Anterior cingulate cortex (tissue), 58 donors: ENCODE measurements at places on chromosomes 3 and 15.

GRCh38 chr3:34020726-34021680 lies 222.6 kb downstream of the PDCD6IP start:
- DNase-seq: no peak

DNA sequence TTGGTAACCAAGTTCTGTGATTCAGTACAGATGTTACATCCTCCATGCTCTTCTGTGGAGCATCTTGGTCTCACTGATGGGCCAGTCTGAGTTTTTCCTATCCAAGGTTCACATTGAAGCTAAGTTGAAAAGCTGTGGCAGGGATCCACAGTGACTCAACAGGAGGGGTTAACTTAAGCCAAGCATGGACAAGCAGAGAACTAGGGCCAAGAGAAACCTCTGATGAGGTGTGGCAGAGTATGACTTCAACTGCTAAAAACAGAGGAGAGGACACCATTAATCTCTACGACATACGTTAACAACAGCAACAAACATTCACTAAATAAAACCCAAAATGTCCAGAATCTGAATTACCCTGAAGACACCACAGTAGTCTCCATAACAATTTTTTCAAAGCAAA lies 268.1 kb upstream of the UBE2E2 start:
- DNase-seq: no peak

DNA sequence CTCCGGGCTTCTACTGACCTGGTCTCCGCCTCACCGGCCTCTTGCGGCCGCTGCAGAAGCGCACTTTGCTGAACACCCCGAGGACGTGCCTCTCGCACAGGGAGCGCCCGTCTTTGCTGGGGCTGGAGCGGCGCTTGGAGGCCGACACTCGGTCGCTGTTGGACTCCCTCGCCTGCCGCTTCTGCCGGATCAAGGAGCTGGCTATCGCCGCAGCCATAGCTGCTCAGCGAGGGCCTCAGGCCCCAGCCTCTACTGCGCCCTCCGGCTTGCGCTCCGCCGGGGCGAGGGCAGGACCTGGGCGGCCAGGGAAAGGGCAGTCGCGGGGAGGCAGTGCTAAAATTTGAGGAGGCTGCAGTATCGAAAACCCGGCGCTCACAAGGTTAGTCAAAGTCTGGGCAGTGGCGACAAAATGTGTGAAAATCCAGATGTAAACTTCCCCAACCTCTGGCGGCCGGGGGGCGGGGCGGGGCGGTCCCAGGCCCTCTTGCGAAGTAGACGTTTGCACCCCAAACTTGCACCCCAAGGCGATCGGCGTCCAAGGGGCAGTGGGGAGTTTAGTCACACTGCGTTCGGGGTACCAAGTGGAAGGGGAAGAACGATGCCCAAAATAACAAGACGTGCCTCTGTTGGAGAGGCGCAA lies 319.2 kb downstream of the FGF12 start:
- peak; percentile 34 for DNase-seq

DNA sequence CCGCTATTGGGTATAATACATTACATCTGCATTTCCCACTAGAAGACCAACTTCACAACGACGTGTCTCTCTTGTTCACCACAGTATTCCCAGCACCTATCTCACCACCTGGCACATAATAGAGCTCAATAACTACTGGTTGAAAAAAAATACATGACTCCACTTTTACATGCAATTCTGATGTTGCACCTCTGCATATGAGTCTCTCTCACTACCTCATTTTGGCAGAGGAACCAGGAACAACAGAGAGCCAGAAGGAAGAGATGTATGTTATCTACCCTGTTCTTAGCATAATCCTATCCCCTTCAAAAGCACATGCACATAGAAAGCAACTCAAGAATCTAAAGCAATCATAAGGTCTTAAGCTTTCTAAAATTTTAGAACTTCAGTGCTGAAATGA lies 61.6 kb downstream of the SHQ1 start:
- no peak for DNase-seq

DNA sequence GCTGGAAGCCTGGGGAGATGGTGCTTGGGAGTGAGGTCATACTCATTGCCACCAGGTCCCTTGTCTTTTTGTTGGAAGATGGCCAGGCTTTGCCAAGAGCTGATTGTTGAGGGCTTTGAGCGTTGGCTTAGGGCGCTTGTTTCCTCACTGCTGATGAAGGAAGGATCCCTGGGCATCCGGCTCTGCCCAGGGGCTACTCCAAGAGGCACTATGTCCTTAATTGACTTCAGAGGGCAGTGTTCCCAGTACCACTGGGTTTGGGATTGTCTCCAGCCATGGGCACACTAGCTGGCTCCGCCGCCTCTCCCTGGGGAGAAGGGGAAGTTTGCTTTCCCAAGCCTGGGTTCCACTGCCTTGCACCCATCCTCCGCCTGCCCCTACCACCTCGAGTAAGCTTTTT lies 57.2 kb upstream of the RGMA start:
- DNase-seq: no peak

GRCh38 chr3:131033480-131034080 lies 6.9 kb downstream of the NEK11 start:
- DNase-seq: no peak

DNA sequence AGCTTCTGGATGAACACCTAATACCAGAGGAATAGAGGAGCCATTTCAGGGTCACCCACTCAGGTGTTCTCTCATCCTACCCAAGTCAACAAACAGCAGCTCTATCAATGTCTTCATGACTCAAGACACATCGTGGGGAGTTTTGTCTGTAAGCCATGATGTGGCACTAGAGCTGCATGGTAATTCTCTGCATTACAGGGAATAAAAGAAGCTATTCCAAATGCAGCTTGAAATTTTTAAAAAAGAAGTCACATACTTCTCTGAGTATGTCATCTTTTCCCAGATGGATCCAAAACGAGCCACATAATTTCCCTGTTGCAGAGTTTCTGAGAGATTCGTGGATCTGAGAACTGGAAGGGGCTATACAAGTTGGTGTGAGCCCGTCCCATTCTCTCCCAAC lies 6.1 kb upstream of the THSD4 start:
- DNase-seq: no peak

- DNase-seq: no peak
Observed at GRCh38 chr3:114122027-114122709, 56.7 kb downstream of the DRD3 start.

DNA sequence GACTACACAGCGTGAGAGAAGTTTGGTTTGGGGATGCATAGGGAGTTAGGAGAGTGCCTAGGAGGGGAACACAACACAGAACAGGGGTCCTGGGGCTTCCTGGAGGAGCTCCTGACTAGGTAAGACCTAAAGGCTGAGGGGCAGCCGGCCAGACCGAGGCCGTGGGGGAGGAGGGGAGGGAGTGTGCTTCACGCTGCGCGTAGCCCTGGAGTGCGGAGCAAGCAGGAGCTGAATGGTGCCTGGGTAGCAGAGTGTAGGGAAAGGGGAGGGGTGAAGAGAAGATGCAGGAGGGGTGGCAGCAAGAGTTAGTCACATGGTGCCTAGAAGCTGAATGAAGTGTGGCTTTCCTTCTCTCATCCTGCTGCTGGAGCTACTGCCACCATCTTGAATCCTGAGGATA lies 32.4 kb upstream of the HHATL start:
- no peak for DNase-seq

DNA sequence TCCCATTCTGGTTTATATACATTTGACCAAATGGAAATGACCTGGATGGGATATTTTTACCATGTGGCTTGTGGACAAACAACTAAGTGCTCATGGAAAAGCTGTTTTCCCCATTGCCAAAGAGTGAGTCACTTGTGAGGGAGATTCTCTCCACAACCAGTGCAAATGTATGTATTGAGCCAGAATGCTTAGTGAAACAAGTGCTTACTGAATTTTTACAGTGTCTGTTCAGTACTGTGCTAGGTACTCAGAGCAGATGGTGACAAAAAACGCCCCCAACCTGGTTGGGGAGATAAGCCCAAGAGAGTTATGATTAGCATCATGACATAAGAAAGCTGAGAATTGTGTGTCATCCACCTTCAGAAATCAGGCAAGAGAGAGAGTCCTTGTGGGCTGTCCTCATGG lies 2.3 kb downstream of the CHP1 start:
- peak; percentile 33 for DNase-seq

GRCh38 chr3:8663177-8664061 lies 18.8 kb upstream of the SSUH2 start:
- peak; percentile 2 for DNase-seq

GRCh38 chr3:140545756-140546155 lies 132.1 kb upstream of the TRIM42 start:
- no peak for DNase-seq

DNA sequence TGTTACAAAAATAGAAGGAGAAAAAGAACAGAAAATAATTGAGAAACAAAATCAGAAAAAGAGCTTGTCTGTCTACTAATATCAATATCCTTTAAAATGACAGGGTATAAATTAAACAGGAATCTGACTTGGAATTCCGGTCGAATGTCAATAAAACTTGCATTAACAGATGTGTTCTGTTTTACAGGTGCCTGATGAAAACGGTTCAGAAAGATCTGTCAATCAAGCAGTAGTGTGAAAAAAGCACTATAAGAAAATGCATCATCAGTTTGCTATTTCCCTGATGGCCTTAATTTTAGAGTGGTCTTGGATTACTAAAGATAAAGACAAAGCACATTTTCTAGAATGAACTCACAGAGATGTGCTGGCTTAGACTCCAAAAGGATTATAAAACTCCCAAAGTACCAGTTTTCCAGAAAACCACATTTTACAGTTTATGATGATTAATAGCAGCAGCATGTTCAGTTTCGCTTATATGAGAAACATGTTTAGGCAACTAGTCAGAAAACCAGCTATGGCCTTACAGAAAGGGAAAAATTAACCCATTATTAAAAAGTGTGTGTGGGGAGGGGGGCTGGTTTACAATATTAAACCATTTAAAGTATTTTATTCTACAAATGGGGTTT lies 8.2 kb upstream of the C3orf38 start:
- no peak for DNase-seq

GRCh38 chr3:165983284-165983683 lies 146.1 kb upstream of the BCHE start:
- no peak for DNase-seq

GRCh38 chr3:105733356-105733755 lies 135.5 kb downstream of the CBLB start:
- no peak for DNase-seq

- no peak for DNase-seq
Observed at GRCh38 chr15:42921342-42921731, 759 bp upstream of the TTBK2 start.

DNA sequence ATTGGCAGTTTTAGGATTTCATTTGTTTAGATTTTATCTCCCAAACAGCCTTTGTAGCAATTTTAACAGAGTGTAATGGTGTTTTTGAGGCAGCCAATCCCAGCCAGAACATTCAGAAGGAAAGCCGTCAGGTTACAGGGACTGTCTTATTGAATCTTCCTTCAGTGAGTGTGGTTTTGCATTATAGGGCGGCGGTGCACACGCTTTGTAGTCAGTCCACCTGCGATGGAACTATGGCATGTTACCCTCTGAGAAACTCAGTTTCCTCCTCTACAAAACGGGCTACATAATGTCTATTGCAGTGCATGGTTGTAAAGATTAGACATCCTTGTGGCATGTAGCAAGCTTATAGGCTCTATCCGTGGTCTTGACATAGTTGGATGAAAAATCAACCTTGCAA lies 1.0 kb downstream of the LRRC28 start:
- DNase-seq: no peak

DNA sequence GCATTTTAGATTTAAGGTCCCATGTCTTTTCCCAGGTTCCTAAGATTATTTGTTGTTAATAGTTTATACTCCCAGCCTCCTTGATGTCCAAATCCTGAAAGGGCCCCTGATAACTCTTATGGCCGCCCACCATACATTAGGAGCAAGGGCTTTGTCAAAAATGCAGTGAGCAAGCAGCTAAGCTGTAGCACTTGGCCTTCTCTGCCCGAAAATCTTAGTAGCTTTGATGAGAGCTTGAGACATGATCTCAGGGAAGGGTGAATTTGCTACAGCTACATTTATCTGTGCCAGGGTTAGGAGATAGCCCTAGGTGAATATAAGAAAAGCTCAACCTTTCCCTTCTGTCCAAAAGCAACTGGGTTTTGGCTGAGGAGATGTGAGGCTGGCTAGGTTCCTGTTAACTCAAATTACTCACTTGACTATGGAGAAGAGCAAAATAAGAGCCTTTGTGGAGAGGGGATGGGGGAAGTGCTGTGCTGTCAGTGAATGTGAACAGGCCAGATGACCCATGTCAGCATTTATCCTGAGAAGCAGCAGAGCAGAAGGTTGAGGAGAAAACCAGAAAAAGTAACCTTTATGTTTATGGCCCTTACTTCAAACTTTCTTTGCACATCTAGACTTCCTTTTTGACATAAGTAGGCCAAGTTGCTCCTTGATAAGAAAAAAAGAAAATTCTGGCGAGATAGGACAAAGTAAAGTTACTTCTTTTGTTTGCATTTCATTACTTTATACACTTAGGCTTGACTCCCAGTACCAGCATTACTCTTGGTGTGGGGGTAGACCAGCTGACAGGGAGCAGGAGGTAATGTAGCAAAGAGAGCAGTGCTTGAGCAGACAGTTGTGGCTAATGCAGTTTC lies 21.1 kb downstream of the MAPK6 start:
- peak; percentile 29 for DNase-seq

- no peak for DNase-seq
Observed at GRCh38 chr3:12472796-12473195, 11.5 kb upstream of the TSEN2 start.

DNA sequence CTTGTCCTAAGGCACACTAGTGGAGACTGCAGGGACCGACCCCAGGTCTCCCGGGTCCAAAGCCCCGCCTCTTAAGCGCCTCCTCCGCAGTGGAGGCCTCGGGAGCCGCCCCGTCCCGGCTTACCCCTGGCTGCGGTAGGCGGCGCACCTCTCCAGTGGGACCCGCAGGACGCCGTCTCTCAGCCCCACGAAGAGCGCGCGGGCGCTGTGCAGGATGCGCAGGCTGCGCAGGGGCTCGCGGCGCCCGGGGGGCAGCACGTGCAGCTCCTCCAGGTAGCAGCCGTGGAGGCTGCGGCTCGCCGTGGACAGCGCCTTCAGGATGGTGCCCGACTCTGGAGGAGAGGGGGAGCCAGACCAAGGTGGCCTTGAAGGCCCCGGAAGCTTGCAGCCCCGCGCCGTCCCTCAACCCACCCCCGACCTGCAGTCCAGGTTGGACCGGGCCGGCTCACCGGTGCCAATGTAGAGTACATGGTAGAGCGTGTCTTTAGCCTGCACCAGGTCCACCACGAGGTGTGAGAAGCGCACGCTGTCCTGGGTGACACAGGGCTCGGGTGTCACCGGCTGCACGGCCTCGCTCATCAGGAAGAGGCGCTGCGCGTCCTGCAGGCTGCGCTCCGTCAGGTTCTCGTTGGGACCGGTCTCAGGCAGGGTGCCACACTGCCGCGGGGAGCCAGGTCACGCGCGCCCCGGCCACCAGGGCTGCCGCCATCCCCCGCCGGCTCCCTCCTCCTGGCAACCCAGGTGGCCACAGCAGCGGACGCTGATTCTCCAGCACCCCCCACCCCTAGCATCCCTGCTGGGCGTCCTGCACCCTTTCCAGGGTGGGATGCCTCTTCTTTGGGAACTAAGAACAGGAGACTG lies 105.5 kb downstream of the SEMA5B start:
- DNase-seq: no peak

DNA sequence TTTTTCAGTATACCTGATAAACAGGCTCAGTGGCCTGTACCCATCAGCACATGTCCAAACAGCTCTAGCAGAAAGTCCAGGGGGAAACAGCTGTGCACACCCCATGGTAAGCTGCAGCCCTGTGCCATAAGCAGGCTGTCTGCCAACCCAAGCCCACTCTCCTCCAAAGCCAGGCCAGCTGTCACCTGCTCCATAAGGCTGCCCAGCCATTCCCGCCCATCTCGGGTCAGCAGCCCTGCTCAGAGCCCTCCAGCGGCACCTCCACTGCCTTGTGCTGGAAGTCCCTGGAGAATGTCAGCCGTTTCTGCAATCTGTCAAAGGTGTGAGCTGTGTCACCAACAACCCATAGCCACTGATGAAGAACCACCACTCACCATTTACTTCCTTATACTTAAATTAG lies 82.0 kb downstream of the NTRK3 start:
- DNase-seq: no peak

- peak; percentile 4 for DNase-seq
Observed at GRCh38 chr3:169241991-169242707, 421.4 kb downstream of the MECOM start.
